Stimulated activated CD8-positive, alpha-beta memory T cell treated with anti-CD3 and anti-CD28 coated beads, Interleukin-7, amount 100 ng/mL, for 1 hour (primary cell): ENCODE measurements at places on chromosomes 3 and 15.

DNA sequence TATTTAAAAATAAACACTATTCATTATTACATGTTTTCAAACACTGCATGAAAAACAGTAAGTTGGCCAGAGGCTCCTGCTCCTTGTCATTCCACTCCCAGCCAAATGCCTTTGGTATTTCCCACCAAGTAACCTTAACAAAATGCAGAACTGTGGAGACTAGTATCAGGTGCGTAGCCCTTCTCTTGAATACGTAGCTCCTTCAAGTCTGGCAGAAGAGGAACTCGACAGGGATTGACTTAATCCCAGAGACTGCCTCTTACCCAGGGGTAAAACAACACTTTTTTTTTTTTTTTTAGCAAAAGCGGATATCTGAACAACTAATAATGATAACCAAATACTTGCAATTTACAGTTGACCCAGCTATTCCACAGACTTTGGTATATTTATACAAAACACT is 738 bp downstream of the COMMD2 start:
- DNase-seq = no peak

DNA sequence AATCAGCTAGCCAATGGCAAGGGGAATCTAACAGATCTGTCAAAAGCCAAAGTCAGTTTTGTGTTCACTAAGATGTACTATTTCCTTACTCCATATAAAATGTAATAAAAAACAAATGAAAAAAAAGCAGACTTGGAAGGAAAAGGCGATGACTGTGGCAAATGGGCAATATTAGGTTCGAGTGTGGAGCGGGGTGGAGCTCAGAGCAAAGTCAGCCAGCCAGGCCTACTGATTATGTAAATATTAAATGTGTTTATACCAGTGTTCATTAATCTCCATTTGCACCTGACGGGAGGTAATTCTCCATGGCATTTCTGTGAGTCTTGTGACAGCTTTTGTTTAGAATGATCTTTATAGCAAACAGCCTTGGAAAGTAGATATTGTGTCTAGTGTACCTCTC is 96.2 kb upstream of the KCNMB2 start:
- no peak for DNase-seq

DNA sequence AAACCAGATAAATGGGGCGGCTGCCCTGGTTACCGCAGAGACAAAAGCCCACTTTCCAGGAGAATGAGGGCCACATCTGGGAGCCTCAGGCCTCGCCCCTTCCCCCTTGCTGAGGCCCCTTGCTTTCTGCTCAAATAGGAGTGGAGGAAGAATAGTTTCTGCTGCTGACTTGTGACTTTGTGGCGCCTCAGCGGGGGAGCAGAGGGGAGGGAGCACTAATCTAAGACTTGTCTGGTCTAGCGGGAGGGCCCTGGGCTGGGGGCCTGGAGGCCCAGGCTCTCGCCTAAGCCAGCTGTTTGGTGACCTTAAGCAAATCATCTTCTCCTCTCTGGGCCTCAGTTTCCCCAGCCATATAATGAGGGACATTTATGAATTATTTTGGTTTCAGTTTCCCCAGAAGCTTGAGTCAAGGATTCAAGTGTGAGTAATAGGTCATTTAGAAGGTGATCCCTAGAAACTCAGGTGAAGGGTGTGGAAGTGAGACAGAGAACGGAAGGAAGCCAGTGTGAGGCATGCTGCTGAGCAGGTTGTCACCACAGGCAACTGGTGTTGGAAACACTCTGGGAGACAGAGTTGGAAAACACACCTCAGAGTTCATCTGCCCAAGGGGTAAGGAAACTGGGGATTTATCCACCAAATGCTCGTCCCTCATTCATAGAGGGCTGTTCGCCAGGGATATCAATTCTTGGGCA is 25.9 kb upstream of the SMAD3 start:
- DNase-seq = no peak

DNA sequence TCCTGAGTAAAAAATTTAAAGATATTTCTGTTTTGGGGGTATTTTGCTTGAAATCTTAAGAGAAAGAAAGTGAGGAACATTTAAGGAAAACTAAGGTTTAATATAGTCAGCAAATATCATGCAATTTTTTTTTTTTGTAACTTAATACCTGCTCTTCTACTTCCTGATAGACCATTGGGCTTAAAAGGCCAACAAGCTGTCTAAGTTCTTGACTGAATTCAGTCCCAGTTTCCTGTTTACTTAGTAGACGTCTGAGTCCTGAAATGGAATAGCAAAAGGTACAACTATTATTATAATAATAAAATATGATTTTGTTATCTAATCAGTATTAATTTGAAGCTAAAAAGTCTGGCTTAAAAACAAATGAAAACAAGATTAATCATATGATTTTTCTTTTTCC is 37.9 kb downstream of the IQCB1 start:
- DNase-seq = no peak

DNA sequence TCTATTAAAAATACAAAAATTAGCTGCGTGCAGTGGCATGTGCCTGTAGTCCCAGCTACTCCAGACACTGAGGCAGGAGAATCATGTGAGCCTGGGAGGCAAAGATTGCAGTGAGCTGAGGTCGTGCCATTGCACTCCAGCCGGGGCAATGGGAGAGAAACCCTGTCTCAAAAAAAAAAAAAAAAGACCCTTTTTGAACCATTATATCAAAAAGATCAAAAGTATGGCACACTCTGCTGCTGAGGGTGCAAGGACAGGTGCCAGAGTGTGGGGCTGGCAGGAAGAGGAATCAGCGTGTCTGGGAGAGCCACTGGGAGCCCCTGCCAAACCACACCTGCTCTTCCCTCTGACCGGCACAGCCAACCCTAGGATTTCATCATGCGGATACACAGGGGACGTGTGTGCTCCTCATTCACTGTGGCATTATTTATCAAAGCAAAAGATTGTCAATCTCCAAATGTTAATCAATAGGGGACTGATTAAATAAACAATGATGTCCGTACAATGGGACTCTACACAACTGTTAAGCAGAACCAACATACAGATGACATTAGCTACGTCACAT is 147.3 kb upstream of the TLE3 start:
- DNase-seq = no peak

GRCh38 chr3:68103811-68104210 is 449.4 kb upstream of the SUCLG2 start:
- DNase-seq = no peak

- DNase-seq = no peak
These were observed 467.9 kb upstream of the ATP11B start for GRCh38 chr3:182325213-182325950.

DNA sequence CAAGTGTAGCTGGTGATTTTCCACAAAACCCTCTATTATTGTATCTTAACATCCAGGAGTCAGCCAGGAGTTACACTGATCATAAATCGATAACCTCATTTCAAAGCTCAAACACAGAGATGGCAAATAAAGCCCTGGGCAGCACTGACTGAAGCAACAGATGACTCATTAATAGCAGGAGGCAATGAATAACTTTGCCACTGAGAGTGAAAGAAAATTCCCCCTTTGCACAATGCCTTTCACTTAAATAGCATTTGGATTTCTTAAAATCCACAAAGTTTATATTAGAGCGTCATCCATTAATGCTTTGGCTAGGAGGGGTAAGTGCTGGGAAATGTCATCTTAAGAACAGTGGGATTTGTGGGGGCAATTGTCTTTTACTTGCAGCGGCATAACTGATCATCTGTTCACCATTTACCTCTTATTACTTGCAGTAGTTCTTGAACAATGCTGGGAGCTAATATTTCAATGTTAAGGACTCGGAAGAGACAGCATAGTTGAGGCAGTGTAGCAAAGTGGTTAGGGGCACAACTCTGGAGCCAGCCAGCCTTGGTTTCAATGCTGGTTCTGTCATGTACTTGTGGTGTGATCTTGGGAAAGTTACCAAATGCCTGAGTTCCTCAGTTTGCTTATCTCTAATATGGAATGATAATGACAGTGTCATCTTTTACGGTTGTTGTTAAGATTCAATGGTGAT is 630.4 kb upstream of the TBL1XR1 start:
- DNase-seq = no peak

DNA sequence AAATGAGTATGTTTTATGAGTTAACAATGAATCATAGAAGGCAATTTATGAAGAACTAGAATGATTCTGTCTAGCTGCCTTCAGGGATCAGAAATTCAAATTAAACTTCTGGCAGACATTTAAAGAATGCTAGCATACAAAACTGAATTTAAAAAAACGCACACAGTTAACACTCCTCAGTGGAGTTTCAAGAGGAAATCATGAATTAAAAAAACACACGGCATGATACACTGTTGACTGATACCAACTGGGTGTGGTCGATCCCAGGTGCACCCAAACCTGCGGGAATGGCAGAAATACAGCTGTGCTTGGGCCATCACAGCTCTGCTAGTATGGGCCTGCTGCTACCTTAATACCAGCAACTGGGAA is 526.0 kb downstream of the FOXP1 start:
- no peak for DNase-seq

GRCh38 chr3:127848131-127849129 is 26.1 kb upstream of the MGLL start:
- no peak for DNase-seq

- no peak for DNase-seq
These were observed 11.4 kb downstream of the FHIT start for GRCh38 chr3:61239871-61240270.

- no peak for DNase-seq
These were observed 41.0 kb upstream of the LIMD1 start for GRCh38 chr3:45553469-45553974.

DNA sequence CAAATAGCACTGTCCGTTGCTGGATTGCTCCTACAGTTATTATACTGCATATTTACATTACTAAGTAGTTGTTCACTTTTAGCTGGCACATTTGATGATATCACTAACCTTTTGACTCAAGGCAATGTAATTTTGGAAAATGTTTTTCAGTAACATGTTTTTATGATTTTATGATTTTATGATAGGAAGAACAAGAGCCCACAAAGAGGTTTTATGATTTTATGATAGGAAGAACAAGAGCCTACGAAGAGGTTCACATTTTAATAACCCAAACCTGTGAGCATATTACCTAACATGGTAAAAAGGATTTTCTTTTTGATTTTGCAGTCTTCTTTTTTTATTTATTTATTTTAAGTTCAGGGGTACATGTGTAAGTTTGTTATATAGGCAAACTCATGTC is 172.3 kb upstream of the TPM1 start:
- no peak for DNase-seq

DNA sequence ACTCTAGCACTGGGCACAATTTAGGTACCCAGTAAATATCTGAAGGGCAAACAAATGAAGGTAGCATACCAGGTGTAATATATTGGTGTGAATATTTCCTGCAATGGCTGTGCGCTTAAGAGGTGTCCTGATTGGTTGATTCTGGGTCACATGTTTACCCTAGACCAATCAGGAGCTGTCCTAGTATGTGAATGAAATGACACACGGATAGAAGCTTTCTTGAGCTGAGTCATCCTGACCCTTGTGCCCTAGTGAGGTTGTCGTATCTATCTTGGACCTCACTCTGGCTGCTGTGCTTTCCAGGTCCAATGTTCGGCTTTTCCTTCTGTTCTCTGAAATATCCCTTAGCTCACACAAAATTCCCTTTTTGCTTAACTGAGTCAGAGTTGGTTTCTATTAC is 58.1 kb upstream of the FOXP1 start:
- DNase-seq = no peak

DNA sequence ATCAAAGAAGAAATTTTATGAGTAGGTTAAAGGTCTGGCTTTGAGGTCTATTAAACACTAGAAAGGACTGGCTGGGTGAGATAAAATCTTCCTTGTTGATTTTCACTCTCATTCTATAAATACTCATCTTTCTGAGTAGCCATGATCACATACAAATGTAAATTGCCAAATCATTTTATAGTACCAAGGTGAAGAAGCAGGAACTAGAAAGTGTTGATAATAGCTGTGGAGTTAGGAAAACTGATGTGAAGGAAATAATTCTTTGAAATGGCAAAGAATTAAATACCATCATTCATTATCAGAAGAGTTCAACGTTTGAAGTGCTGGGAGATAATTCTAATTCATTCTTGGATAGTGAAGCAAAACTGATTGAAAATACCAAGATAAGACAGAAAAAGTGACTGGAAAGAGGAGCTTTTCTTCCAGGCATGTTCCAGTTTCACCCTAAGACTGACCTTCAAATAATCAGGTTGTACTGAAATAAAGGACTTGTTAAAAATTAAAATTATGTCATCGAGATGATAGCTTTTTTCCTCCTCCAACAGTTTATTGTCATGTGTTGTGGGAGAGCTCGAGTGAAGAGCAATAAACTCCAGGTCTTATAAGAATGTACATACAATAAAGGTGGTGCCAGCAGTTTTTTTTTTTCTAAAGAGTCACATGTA is 17.4 kb downstream of the THBS1 start:
- no peak for DNase-seq

GRCh38 chr3:107218864-107219269 is 158.4 kb upstream of the CCDC54 start:
- DNase-seq = no peak

GRCh38 chr15:90845201-90845949 is 23.0 kb upstream of the FURIN start:
- DNase-seq = no peak

- no peak for DNase-seq
These were observed 90.2 kb downstream of the NTRK3 start for GRCh38 chr15:88166082-88166993.
